ENCODE measurements at places on chromosomes 6 and 20.

GRCh38 chr6:90459225-90459758 lies 127.6 kb downstream of the MAP3K7 start:
- no peak for DNase-seq

GRCh38 chr6:113873043-113873667 lies 16.0 kb downstream of the MARCKS start:
- no peak for DNase-seq

DNA sequence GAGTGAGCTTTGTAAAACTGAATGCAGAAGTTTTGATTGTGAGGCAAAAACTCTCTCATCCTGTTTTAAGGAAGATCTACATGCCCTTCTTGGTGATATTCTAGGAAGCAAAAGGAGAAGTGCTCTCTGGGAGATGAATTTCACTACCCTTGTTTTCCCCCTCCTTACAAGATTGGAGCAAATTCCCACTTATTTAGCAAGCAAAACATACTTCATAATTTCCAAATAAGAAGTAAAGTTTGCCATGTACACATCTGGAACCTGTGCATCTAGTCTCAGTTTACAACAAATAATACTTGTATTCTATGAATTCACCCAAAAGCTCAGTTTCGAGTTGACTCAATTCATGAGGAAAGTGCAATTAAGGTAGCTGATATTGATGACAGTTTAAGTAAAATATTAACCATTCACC lies 27.6 kb upstream of the IFNGR1 start:
- DNase-seq, result no peak

GRCh38 chr6:132361101-132361500 lies 40.2 kb downstream of the MOXD1 start:
- no peak for DNase-seq

GRCh38 chr20:14826543-14827313 lies 489.3 kb upstream of the FLRT3 start:
- DNase-seq, result no peak

GRCh38 chr20:10236540-10237533 lies 18.2 kb downstream of the SNAP25 start:
- no peak for DNase-seq

DNA sequence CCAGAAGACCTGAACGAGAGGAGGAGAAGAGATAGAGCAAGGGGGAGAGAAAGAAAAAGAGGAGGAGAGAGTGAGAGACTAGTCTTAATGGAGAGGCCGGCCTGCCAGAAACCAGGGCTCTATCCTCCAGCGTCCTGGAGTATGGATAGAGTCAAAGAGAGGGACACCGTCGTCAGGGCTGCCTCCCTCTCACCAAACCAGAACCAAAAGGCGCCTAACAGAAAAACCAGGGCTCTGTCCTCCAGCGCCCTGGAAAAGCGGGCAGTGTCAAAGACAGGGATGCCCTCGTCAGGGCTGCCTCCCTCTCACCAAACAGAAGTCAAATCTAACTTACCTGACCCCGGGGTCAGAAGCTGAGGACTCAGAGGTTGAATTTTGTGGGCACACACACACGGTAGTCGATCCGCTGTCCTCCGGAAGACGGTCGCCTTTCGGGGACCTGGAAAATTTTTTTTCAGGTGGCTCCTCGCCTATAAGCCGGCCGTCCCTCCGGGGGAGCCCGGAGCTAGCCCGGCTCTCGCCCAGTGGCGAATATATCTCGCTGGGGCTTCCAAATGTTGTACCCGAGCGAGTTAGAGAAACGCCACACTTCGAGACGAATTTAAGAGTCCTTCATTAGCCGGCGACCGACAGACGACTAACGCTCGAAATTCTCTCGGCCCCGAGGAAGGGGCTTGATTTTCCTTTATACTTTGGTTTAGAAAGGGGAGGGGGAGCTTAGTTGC lies 148.2 kb downstream of the TRIM27 start:
- DNase-seq, result no peak

- no peak for DNase-seq
Measured at GRCh38 chr6:163771180-163771579, 356.7 kb downstream of the QKI start.

DNA sequence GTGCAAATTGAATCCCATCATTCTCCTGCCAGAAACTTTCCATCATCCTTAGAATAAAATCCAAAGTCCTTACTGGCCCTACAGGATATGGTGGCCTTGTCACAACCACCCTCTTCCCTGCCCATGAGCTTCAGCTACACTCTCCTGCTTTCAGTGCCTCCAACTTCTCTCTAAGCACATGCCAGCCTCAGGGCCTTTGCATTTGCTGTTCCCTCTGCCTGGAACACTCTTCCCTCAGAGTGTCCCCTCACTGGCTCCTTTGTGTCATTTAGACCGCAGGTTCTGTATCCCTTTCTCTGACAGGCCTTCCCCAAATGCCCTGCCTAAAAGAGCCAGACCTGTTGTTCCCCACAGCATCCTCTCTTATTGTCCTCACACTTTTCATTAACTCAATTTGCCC lies 18.2 kb downstream of the HCK start:
- no peak for DNase-seq

DNA sequence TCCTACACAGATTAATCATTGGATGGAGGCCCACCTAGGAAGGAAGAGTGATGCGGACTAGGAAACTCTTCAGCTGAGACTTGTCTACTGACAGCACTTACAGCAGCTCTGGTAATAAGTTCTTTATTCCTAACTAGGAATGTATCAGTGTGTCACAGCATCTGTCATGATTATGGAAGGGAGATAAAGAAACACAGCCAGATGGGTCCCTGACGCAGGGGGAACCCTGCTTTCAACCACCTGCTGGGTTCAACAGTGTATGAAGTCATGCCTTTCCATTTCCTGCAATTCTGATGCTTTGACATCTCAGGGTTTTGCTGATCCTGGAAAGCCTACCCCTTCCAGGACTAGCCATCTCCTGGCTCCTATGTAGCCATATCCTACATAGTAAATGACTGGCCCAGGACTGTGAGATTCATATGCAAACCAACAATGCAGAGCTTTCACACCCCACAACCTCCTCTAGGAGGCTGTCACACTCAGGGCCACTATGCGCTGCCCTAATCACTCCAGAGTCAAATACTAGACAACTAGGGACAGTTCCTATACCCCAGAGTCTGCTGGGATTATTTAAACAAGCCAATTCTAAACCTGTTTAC lies 29.0 kb upstream of the MANEA start:
- no peak for DNase-seq

GRCh38 chr6:89792881-89793280 lies 26.7 kb downstream of the MDN1 start:
- DNase-seq, result no peak

DNA sequence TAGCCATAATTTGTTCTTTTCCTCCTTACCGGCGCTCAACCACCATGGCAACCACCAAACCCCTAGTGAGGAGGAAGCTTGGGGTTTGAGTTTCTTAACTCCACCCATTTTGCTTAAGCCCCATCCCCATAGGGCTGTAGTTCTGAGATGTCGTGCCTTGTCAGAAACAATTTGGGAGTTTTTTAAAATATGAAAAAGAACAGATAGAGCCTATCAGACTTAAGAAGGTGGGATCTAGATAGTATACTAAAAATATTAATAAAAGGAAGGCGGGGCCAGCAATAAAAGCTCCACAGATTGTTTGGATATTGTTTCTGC lies 5.6 kb downstream of the BRD2 start:
- no peak for DNase-seq

DNA sequence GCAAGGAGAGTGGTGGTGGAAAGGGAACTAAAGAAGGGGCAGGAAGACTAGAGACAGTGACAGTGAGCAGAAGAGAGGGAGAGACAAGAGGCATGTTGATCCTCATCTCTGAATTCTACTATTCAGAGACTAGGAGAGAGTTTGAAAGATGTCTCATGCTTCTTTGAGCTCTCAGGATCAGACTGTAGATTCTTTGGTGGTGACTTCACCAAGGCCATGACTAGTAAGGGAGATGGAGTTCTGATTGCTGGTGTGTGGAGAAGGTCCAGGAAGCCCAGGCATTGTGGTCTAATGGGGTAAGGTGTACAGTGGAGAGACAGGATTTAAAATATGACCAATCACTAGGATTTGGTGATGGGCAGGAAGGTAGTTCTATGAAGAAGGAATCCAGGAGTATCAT lies 713 bp downstream of the WFDC9 start:
- no peak for DNase-seq

DNA sequence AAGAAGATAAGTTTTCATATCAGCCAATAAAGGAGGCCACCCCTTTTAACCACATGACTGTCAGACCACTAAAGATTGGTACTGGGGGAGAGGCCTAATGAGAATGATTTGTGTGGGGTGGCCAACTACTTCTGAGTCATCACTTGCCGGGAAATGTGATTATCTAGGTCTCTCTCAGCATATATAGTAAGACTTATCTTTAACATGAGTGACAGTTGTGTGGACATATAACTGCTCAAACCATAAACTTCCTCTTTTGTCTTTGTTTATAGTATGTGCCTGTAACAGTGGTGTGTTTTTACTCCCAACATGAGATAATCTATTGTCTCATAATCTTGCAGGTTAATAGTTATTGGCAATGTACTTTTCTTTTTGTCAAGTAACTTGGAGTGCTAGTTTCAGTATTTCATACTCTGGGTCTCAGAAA lies 312.4 kb downstream of the CDKAL1 start:
- DNase-seq, result no peak

GRCh38 chr6:43954311-43955131 lies 172.7 kb downstream of the MRPL14 start:
- no peak for DNase-seq

- no peak for DNase-seq
Measured at GRCh38 chr20:59603781-59604541, at the start of gene PHACTR3. Gene PHACTR3 (plus strand): TSS chr20:59604540. CDS start chr20:59605015, 475 bp downstream.

GRCh38 chr6:116003668-116004067 lies 57.0 kb downstream of the FRK start:
- no peak for DNase-seq

GRCh38 chr6:122347751-122348150 lies 51.7 kb upstream of the HSF2 start:
- DNase-seq, result no peak

GRCh38 chr20:53480913-53481312 lies 112.7 kb downstream of the ZNF217 start:
- DNase-seq, result no peak

- no peak for DNase-seq
Measured at GRCh38 chr6:111686932-111687266, 81.2 kb upstream of the TRAF3IP2 start.

GRCh38 chr6:37673436-37673835 lies 24.2 kb downstream of the MDGA1 start:
- DNase-seq, result no peak

- no peak for DNase-seq
Measured at GRCh38 chr20:35588397-35588796, 27.2 kb upstream of the SPAG4 start.

DNA sequence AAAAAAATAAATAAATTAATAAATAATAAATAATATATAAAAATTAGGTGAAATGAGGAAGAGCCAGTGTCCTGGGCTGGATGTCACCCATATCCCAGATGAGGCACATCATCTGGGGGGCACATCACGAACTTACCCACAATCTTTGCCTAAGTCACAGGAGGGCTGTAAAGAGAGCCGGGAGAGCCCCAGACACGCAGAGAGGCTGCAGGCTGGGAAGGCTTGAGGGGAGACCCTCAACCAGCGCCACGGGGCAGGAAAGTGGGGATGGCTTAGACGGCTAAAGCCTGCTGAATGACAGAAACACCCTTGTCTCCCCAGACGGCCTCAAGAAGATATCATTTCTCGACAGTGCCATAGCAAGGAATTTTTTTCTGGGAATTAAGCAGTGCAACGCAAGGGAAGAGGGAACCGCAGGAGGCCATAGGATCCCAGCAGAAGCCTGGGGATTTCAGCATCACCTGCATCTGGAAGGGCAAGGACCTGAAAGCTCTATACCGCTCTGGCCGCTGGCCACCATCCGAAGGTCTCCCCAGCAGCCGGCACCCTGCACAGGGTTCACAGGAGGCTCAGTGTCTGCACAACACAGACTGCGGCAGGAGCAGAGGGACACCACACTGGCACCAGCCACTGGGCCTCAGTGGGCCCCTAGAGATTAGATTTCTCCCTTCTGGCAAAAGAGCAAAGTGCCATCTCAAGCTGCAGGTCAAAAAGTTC lies 22.8 kb upstream of the NXT1 start:
- DNase-seq, result no peak

- DNase-seq, result no peak
Measured at GRCh38 chr6:34239500-34239825, 2.8 kb downstream of the HMGA1 start.

DNA sequence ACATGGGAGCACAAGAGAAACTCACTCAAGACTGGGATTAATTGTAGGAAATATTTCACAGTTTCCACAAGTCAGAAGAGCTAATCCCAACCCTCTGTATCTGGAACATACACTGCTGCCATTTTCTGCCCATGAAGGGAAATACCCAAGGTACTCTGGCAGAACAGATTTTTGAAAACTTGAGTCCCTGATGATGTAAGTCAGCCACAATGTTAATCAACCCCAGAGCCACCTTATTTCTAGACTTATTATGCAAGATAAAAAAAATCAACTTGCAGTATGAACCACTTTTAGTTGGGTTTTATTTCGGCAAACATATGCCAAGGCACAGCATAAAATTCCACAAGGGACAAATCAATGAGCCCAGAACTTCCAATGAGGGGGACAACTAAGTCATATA lies 141.5 kb downstream of the LY86 start:
- DNase-seq, result no peak

DNA sequence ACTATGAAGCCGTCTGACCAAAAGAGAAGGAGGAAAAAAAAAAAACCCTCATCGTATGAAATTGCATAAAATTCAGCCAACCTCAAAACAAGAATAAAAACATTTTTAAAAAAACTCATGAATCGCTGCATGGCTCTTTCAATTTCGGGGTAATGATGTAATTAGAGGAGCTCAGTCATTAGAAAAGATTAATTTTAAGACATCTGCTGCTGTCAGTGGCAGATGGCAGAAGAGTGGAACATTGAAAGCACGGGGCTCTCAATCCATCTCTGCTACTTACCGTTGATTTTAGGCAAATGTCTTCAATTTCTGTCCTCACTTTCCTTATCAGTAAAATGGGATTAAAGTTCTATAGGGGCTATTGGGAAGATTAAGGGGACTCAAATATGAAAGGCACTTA lies 79.1 kb downstream of the EYA2 start:
- DNase-seq, result no peak

DNA sequence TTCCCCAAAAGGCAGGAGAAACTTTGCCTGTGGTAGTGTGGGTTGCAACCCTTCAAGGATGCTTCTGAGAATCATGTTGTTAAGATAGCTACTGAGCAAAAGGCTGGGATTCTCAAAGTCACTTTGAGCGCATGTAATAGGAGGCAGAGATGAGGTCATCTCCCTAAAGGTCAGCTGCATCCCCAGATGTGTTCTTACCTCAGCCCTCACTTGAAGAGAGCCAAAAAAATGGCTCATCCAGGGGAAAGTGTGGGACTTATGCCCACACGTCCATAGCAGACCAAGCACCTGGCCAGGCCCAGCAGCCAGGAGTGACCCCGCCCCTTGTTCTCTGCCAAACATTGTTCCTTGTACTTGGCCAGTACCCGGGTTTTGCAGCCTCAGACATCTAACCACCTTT lies 187.0 kb upstream of the BMP2 start:
- no peak for DNase-seq

DNA sequence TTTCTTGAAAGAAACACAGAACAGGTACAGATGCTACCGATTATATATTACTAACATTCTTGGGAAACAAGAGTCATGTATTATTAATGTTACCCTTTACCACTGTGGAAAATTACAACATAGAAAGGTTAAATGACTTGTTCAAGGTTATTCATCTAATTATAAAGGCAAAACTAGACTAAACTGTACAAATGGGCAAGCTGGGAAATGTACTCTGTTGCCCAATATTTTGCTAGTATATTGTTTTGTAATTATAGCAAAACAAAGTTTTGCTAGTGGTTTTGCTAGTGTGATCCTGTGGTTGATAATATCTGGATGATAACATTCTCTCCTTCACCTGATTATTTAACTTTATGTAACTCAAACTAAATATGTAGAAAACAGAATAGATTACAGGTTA lies 96.5 kb downstream of the TINAG start:
- DNase-seq, result no peak
